ENCODE measurements at places on chromosomes 5 and 9.

DNA sequence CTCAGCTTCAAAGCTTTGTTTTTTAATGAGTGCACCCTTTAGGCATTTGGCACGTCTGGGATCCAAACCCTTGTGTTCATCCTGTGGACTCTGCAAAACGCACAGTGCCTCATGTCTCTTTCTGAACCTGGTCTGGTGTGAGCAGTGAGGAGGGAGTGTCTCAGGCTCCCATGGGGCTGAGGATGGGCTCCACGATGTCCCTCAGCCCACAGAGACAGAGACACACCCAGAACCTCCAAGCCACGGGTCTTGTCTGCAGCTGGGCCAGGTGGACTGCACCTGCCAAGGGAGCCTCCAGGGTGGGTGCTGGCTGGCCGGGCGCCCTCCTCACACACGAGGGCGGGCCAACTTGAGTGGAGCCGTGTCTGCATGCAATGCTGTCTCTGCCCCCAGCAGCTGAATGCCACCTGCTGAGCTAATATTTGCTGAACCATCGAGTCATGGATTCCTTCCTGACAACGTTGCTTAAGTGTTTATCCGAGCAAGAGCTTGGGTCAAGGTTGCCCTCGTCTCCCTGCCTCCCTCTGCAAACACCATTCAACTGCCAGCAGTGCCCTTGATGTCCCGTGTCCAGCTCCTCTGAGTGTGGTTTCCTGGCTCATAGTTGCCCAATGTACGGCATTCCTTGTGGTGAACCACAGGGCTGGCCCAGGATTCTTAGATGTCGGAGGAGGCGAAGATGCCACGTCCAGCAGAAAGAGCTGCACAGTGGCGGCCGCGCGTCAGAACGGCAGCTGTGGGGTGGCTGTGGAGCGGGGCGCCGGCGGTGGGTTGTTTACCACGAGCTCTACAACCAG lies 31.4 kb upstream of the LPCAT1 start:
- no peak for DNase-seq

DNA sequence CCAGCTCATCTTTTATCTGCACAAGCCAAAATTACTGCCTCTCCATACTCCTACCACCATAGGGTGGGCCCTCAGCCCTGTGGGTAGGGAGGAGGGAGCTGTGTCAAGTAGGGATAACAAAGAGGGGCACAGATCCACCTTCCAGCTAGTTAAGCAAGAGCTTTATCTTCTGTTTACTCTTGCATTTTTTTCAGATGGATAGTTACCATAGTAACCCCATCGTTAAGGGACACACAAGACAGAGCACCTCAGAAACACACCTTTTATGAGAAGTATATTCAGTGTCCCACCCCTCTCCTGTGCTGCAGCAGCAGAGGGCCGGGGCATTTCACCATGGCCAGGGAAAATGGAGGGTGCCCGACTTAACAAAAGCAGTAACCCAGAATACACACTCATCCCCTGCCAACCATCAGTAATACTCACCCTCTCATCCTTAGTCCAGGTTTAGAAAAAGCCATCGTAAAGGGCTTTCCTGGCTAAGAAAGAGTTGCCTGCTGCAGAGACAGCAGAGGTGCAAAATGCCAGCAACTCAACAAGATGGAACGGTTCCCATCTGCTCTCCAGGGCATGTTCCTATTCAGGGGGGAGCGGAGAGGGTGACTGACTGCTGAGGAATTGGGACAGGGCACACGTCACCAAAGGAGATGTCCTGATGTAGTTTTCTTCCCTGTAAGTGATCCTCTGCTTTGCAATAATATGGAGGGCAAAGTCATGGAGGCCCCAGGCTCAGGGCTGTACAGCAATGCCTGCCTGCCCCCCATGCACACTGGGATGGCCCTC lies 25.1 kb downstream of the MACROH2A1 start:
- DNase-seq, result no peak

DNA sequence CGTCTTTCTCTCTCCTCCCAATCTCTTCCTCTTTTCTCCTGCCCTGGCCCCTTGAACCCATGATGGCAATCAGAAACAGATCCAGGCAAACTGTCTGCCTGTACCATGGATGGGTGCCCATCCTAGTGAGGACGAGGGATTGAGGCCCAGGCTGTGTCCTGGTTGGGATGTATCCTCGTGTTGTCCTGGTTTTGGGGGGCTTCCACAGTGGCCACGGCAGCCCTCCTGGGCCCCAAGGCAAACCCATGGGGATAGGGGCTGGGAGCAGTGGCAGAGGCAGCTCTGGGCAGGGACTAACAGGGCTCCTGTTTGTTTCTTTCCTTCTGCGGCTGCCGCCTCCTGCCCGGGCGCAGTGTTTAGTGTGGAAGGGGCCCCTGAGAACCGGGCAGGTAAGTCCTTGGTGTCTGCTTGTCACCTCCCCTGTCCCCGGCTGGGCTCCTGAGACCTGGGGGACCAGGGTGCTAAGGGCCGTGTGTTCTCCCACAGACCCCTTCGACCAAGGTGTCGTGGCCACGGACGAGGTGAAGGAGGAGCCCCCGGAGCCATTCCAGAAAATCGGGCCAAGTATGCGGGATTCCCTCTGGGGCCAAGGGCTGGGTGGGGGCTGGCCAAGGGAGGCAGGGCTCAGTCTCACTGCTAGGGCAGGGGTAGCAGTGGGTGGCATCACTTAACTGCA lies 70.0 kb downstream of the AMBP start:
- no peak for DNase-seq

GRCh38 chr5:42074353-42074752 lies 149.3 kb downstream of the FBXO4 start:
- DNase-seq, result no peak

GRCh38 chr5:59597690-59598546 lies 295.6 kb downstream of the PDE4D start:
- no peak for DNase-seq

DNA sequence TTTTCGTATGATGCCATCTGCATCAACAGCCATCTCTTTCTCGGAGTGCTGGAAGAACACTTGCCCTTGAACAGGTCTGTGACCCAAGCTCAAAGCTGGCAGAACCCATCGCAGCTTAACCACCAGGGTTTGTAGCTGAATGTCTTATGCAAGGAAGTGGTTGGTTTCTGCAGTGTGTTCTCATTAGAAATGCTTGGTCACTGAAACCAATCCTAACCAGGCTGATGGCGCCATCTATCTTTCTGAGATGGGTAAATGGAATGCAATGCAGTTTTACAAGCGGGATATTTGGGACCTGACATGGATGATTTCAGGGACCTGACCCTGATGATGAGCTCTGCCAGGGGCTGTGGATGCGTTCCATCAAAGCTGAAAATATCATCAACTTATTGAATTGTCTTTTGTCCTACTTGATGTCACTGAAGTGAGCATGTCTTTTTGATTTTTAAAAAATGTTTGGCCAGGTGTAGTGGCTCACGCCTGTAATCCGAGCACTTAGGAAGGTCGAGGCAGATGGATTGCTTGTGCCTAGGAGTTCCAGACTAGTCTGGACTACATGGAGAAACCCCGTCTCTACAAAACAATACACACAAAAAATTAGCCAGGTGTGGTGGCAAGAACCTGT lies 28.7 kb downstream of the DMRT3 start:
- no peak for DNase-seq

- DNase-seq, result no peak
These were observed 102.4 kb upstream of the OTULINL start for GRCh38 chr5:14479143-14479696.

DNA sequence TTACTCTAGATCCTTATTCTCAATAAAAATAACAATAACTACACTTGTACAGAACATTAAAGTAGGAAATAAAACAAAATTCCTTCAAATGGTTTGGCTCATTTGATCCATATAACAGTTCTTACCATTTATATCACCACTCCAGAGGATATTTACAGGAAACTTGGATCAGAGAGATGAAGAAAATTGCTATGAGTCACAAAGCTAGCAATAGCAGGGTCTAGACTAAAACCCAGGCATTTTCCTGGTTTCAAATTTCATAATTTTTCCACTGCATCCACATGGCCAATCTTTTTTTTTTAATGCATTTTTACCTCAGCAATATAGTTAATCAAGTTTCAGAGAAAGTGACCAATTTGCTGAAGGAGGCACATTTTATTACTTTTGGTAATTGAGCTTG lies 299.2 kb downstream of the ELAVL2 start:
- DNase-seq, result no peak

- DNase-seq, result no peak
These were observed 126.2 kb upstream of the PLCXD3 start for GRCh38 chr5:41636605-41637004.

- no peak for DNase-seq
These were observed 46.8 kb upstream of the SLC1A1 start for GRCh38 chr9:4443439-4443838.

DNA sequence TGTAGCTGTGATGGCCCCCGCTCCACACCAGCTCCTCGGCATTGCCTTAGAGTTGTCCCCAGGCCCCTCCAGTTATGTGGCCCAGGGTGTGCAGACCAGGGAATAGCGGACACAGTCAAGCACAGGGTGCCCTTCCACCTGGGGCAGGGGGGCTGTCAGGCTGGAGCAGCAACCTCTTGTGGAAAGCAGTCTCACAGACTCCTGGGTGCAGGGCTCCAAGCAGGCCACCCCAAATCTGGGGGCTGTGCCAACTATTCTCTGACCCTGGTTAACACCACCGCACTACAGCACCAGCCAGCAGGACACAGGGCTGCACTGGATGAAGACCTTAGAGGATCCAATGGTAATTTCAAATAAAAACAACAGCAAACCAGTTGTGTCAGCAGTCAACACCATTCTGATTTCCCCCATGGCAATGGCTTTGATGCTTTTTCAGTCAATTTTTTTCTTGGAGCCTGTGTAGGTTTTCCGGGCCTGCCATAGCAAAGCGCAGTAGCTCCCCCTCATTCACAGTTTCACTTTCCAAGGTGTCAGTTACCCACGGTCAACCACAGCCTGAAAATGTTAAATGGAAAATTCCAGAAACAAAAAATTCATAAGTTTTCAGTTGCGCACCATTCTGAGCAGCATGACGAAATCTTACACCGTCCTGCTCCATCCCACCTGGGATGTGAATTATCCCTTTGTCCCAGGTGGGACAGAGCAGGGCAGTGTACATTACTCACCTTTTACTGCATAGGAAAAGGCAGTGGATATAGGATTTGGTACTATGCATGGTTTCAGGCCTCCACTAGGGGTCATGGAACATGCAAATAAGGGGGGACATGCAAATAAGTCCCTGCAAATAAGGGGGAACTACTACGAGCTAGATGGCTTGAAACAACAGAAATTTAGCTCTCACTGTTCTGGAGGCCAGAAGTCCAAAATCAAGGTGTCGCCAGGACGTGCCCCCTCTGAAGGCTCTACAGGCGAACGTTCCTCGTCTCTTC lies 49.0 kb downstream of the C5orf15 start:
- no peak for DNase-seq

DNA sequence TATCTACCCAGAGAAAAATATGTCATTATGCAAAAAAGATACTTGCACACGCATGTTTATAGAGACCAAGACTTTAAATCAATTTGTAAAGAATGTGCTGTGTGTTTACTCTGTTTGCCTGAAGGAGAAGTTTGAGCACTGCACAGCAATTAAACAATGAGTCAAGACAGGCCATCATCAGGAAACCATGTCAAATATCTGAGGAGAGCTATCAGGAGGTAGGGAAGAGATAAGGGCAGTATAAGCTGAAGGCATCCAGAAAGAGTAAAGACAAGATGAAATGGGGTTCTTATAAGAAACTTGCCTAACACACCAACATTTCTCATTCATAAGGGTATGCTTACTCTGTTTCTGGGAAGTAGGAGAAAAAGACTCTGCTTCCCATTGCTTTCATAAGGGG lies 405.8 kb upstream of the PTGER4 start:
- no peak for DNase-seq

- no peak for DNase-seq
These were observed 37.8 kb downstream of the GOLPH3 start for GRCh38 chr5:32136342-32136741.

DNA sequence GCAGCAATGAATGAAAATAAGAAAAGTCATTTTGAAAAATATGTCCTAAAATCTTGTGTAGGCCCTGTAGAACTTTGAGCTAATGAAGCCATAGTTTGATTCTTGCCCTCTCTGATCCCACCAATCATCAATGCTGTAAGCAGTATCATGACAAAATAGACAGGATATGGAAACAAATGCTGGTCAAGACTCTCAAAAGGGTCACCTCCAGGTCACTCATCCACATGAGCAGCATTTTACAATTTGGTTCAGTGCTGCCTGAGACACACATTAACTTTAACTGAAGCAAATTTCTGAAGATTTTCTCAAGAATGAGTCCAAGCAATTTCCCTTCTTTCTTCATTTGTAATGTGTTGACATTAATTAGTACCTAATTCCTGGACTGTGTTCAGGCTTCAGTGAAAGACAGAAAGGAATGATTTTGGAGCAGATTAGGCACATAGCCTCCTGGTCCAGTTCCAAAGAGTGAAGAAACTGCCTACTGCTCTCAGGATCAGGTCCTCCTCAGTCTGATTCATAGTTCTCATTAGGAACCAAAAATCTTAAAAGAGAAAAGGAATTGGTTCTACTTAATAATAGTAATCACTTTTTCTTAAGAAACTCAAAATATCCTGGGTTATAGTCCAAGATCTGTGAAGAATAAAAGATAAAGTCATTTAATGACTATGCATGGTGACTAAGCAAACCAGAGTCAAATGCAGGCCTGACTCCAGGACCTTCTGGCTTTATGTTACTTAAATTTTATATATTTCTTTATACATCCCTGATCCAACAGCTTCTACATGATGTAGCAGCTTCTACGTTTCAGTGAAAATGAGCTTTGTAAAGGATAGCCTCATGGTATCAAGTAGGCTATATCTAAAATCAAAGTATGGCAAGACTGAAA lies 192.1 kb upstream of the RGMB start:
- no peak for DNase-seq
